ENCODE measurements at places on chromosomes 12 and 14.

GRCh38 chr12:24950231-24950834 lies 1.4 kb upstream of the BCAT1 start:
- DNase-seq = no peak

GRCh38 chr14:36221112-36221511 lies 44.6 kb upstream of the PTCSC3 start:
- DNase-seq = no peak

DNA sequence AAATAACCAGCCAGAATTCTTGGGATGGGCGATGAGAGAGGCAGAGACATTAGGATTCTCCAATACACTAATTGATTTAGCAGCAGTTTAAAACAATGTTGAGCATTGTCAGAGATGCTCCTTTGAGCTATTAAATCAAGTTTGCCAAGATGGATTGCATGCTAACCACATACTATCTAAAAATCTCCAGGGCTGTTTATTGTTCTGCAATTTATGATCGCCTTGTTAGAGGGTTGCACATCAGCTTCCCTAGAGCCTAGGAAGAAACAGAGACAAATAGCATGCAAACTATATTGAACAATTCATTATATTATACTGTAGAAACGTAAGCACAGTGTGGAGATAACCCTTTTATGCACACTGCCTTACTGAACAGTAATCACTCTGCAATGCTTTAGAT lies 599.9 kb downstream of the SOX5 start:
- DNase-seq = no peak

GRCh38 chr14:33307691-33308251 lies 369.1 kb downstream of the NPAS3 start:
- no peak for DNase-seq

- DNase-seq = no peak
These were observed 188.9 kb upstream of the BTG1 start for GRCh38 chr12:92334552-92334951.

DNA sequence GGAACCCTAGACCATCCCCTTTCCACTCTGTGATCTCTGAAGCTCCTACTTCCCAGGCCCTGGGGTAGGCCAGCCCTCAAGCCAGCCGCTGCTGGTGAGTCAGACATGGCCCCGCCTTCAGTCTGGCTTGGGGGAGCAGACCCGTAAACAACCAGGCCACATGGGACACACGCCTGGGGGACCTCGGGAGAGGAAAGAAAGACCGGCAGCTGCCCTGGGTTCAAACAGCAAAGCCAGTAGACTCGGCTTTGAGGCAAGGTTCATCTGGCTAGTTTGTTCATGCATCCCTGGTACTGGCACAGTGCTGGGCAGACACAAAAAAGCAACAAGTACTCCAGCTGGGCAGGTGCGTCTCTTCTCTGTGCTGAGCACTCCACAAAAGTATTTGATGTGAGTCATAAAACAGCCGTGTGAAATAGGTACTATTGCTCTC lies 101.9 kb downstream of the SETD3 start:
- no peak for DNase-seq

- DNase-seq = no peak
These were observed 189.2 kb upstream of the RASSF8 start for GRCh38 chr12:25769082-25769945.

- no peak for DNase-seq
These were observed 23.2 kb downstream of the TTC9 start for GRCh38 chr14:70664698-70665447.

GRCh38 chr12:108309674-108310312 lies 29.3 kb downstream of the CMKLR1 start:
- no peak for DNase-seq

DNA sequence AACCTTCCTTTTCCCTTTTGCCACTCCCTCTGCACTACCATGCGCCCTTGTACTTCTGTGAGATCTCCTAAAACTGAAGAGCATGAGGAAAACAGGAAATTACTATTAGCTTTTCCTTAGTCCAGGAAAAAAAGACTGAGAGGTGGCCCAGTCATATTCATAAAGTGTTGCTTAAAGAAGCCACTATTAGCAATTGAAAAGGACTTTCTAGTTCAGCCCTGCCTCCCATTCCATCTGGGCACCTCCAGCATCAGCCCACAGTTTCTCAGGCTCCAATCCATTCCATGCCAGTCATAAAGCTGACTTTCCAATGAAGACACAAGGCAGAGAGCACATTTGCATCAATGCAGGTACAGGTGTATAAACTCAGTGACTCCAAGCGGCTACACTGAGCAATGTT lies 19.9 kb upstream of the AMIGO2 start:
- DNase-seq = no peak

GRCh38 chr12:5123921-5124320 lies 80.2 kb downstream of the KCNA5 start:
- DNase-seq = no peak

DNA sequence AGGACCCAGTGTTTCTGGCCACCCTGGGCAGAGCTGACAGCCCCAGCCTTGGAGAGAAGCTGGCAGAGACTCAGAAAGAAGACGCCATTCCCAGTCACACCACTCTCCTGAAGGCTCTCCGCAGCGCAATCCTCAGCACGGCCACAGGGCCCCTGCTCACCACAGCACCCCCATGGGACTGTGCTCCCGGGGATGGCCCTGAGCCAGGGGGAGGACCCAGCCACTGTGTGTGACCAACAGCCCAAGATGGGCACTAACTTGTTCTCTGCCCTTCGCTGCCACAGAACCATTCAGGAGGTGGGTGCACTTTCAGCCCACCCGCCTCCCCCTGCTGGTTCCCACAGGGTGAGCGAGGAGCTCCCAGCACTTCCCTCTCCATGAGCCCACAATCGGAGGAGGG lies 57.1 kb downstream of the CCNK start:
- DNase-seq = no peak

GRCh38 chr14:104343294-104343625 lies 204.9 kb downstream of the KIF26A start:
- no peak for DNase-seq

DNA sequence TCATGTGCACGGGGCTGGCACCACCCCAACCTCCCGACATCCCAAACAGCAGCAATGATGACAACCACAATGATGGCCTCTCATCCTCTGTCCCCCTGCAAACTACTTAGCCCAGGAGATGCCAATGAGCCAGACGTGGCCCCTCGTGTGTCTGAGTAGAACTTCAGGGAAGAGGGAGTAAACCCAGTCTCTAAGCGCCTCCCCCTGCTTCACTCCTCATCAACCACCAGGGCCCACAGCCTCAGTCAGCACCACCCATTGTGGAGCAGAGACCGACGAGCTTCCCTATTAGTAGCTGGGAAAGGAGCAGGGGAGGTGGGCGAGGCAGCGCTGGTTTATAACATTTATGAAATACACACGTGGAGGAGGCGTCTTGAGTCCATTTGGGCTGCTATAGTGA lies 182.7 kb upstream of the SFSWAP start:
- DNase-seq = no peak

- no peak for DNase-seq
These were observed 272.9 kb downstream of the NUAK1 start for GRCh38 chr12:105865886-105866285.

- DNase-seq = no peak
These were observed 203.5 kb upstream of the GZMB start for GRCh38 chr14:24837280-24838046.

DNA sequence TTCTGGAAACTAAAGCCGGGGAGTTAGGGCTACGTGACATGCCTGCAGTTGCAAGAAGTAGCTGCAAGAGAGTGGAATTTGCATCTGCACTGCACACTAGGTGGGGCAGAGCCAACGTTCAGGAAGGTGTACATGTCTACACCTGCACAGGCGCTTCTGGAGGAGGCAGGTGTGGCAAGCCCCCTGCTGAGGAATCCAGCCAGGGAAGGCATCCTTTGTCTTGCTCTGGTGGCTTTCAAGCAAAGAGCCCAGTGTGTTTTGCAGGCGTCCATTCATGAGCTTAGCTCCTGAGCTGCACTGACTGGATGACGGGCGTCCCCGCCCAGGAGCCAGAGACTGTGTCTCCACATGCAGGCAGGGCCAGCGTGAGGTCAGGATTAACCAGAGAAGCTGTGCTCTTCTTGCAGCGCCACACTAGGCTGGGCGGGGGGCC lies 116.3 kb downstream of the ZFP36L1 start:
- DNase-seq = no peak

DNA sequence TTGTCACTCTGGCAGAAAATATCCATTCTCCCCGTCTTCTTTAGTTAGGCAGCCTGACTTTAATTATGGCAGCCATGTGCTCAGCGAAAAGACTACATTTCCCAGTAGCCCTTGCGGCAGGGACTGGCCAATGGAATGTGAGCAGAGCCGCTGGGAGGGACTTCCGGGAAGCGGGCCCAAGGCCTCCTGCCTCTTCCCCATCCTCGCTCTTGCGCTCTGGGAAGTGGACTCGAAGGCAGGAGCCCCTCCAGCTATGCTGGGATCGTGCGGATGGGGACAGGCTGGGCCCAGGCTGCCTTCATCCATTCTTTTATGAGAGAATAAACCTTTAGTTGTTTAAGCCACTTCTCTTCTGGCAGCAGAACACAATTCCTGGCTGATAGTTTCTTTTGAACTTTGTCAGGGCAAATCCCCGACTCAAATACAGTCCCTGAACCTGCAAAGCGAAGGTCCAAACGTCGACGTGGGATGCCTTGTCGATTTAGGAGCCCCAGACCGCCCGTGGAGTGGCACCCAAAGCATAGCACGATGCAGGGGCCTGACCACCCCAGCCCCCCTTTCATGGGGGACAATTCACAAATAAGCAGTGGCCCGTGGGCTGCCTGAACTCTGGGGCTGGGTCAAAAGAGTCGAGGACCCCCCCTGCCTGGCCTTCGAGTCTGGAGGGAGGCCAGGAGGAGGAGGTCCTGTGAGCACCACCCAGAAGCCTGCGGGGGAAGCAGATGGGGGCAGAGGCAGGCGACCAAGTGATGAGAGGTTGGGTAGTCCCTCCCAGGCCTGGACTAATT lies 15.6 kb upstream of the LRTM2 start:
- DNase-seq = peak; percentile 91

DNA sequence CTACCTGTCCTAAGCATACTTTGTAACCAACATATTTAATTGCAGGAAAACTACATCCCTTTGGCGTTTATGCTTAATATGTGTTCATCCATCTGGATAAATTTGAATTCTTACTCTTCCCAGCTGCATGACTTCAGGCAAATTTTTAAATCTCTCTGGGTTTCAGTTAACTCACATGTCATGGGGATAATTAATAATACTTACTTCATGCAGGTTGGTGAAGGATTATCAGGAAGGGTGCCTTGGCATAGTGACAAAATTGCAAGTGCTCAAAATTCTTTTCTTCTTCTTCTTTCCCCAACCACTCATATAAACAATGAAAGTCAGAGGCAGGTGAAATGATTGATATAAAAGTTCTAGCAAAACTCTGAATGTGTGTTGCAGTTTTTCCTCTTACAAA lies 15.9 kb downstream of the SYT10 start:
- no peak for DNase-seq

DNA sequence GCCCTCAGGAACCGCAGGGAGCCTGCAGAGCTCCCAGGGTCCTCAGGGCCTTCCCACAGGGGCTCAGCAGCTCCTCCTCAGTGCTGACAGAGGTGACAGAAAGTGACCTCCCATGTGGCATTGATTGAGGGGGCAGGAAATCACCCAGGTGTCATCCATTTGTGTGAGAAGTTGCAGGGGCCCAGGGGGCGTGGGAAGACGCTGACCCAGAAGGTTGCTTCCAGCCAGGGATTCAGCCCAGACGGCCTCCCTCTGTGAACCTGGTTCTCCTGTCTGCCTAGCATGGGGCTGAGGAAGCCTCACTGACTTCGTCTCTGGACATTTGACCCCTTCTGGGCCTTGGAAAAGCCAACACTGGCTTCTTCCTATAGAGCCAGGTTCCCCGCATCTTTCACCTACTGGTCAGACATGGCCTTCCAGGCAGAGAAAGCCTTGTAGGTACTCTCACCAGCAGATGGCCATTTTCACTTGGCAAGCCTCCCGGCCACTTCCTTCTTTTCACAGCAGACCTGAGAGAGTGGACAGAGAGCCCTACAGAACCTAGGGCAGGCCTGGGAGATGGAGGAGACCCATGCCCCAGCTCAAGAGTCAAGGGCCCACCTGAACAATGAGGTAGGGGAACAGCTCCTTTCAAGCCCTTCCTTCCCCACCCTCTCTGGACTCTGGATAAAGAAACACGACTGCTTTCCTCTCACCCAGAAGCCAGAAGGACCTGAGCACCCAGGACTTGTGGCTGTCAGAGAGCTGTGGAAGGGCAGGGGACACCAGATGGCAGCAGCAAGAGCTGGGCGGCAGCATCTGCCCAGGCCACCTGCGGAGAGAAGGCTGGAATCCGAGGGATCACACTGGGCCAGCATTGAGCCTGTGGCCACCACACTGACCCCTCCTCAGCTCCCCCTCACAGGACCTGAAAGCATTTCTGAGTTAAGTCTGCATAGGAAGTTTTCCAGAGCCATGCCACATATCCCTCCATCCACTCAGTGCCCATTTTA lies 377.8 kb downstream of the DPF3 start:
- no peak for DNase-seq

DNA sequence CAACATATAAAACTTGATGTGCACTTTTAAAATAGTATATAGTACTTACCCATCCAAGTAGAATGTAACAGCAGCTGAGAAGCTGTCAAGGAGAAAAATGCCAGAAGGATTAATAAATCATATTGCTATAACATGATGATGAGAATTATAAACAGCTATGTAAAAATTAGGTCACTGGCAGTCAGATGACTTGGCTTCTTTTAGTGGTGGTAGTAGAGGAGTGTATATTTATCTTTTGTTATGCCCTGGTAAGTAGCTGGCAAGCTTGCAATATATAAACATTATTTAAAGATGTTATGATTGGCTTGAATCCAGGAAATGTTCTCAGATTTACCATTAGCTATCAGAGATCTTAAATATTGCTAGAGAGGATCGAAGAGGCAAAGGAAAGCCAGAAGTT lies 471.0 kb upstream of the MGAT4C start:
- no peak for DNase-seq

DNA sequence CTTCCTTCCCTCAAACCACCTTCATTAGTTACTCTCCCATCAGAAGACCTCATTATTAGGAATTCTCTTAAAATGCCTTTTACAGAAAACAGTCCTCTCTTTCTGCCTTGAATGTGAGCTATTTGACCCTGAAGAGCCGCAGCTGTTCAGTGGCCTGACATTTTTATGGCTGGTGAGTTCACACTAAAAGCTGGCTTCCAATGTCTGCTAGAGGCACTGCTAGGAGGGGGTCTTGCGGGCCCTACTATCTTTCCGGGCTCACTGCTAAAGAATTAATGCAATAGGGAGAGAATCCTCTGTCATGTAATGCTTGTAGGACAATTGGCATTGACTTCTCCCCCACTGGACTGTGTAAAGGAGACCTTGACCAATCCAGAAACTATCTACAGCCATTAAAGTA lies 87.7 kb downstream of the GPR135 start:
- DNase-seq = no peak
